ENCODE measurements at places on chromosomes 7 and 10.

DNA sequence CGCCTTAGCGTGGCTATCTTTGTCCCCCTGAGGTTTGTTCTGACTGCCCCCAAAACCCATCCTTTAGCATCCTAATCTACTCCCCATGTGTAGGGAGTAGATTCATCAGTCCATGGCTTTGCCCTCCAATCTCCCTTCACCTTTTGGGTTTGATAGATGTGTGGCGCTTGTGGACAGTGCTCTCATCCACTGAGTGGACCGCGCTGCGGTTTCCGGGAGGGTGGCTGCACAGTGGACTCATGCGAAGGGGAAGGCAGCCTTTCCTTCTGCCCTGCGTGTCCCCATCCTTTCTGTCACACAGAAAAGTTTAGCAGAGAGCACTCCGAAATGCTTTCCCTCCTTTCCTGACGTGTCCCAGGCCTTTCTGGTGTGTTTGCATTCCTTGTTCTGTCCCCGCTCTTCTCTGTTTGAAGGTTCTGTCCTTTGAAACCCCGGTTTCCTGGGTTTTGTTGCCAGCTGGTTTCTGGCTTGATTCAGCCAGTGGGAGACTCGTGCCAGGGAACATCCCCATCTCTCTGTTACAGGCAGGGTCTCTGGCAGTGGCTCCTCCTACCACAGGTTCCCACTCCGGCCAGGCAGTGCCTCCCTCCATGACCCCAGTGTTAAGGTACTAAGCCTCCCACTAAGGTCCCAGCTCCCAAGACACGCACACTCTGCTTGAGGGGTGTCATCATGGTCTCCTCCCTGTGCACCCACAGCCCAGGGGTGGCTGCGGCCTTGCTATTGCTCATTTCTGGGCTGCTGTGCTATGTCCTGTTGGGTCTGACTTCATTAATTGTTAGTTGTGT, 547.7 kb upstream of the DPP6 start:
- DNase-seq = no peak

- no peak for DNase-seq
These were observed 79.6 kb downstream of the LARP4B start for GRCh38 chr10:851901-852300.

DNA sequence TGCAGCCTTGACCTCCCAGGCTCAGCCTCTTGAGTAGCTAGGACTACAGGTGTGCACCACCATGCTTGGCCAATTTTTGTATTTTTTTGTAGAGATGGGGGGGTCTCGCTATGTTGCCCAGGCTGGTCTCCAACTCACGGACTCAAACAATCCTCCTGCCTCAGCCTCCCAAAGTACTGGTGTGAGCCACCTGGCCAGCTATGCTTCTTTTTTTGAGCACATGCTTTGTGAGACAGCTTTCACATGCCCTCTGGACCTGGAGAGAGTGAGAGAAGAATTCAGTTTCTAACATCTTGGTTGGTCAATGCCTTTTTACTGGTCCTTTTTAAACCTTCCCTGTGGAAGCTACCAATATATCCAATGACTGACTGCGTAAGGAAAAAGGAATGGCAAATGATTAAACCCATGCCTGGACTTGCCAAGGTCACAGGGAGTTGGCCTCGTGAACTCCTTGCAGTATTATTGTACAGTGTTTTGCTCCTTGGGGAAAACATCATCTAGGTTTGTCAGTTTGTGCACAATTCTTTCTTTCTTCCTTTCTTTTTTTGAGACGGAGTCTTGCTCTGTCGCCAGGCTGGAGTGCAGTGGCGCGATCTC, 6.2 kb upstream of the FOXK1 start:
- no peak for DNase-seq

DNA sequence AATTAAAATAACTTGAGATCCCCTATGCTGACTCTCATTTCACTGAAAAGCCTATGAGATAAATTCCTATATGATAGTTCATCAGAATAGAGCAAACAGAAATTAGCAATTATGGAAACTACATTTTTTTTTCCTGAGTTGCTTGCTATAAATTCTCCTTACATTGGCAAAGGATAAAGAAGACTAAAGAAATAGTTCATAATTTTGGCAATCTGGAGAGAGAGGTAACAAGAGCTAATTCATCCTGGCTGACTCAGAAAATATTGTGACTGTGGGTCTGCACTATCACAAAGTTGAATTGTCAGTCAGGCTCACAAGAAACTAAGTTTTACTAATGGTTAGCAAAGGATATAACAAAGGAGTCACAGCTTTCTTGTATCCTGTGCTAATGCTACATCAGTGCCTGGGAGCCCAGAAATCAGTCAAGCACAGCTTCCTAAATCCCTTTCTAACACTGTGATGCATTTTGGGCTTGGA, 483.0 kb downstream of the MAGI2 start:
- DNase-seq = no peak

- no peak for DNase-seq
These were observed 77.4 kb downstream of the CACNB2 start for GRCh38 chr10:18217577-18217976.

DNA sequence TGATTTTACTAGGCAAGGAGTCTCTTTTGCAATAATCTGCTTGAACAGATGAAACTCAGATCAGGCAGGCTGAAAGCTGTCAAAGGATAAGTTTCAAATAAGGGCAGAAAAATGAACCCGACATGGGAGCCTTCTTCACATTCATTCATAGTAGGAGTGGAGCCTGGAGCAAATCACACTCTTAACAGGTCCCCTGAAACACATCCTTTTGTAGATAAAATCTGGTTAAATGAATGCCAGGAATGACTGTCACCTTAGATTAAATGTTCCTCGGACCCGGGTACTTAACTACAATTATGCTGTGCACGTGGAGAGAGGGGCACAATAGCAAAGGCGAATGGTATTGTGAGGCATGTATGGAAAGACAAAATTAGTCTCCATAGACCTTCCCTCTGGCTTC, 344.7 kb upstream of the LRGUK start:
- DNase-seq = no peak

DNA sequence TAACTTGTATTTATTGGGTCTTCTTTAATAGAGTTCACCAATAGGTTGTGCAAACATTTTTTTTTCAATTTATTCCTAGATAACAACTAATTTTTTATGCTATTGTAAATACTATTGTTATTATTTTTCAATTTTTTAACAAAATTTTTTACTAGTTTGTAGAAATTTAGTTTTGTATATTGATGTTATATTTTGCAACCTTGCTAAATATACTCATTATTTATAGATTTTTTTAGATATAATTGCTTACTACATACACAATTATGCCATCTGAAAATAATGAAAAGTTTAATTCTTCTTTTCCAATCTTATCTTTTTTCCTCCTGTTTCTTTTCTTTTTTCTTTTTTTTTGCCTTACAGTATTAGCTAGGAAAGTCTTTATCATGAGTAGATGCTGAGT, 216.9 kb downstream of the SLC25A13 start:
- DNase-seq = no peak

GRCh38 chr7:121187676-121188075, 141.1 kb upstream of the WNT16 start:
- no peak for DNase-seq

DNA sequence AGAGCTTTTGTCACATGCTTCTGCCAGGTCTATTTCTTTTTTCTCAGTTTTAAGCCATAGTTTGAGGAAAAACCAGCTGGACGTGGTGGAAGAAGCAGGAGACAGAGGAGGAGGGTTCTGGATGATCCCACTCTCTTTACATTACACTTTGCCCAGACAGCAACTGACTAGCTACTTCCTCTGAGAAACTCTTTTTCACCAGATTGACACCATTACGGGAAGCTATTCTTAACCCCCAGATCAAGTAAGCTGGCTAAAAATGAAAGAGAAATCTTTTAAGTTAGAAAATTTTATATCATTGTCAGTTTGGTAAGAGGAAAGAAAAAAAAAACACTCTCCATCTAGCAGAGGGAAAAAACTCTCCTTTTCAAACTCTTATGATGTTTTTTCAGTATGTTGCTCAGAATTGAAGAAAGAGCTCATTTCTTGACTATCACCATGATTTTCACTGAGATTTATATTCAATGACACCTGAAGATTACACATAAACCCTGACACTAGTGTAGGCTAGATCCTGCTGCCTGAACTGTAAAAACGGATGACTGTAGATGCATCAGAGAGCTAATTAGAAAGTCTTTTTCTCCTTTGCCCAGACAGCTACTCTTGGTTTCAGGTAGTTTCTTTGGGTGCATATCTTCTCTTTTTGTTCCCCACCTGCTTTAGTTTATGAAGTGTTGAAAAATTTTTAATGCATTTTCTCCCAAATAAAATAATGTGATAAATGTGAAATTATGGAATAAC, 203.1 kb downstream of the TFEC start:
- no peak for DNase-seq

- no peak for DNase-seq
These were observed 9.5 kb upstream of the SEM1 start for GRCh38 chr7:96719164-96719563.

DNA sequence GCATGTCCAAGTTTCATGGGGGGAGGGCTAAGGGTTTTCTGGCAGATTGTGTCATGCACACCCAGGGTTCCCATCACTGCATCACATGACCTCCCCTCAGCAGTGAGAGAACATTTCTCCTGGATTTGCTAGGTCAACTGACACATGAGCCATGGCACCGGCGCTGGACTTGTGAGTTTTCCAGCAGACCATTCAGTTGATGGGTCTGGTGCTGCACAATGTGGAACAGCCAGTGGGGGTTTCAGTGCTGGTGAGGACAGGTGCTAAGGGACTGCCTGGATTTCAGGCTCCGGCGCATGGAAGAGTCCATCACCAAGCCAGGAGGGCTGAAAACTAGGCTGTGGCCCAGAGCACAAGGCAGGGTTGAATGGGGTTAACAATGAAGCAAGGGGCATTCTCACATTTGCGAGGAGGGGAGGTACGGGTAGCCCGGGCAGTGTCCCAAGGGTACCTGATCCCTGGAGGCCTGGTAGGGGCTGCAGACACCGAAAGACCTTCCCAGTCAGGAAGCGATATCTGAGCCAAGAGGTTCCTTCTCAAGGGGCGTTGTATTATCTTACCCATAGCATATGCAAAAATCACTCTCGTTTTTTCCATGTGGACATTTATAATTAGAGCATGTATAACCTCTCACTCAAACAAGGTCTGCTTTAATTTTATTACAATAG, 203.0 kb downstream of the TNS3 start:
- DNase-seq = no peak

DNA sequence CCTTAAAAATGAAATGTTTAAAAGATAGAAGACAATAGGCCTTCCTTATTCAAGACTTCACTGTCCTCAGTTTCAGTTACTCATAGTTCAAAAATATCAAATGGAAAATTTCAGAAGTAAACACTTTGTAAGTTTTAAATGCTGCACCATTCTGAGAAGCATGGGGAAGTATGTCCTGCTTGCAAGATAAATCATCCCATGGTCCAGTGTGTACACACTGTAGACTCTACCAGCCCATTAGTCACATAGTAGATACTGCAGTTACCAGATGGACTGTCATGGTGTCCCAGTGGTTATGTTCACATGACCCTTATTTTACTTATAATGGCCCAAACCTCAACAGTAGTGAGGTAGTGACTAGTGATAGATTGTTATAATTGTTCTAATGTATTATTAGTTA, 69.5 kb downstream of the PTPN12 start:
- DNase-seq = no peak

- DNase-seq = no peak
These were observed 98.5 kb downstream of the ST7 start for GRCh38 chr7:117051808-117052207.

DNA sequence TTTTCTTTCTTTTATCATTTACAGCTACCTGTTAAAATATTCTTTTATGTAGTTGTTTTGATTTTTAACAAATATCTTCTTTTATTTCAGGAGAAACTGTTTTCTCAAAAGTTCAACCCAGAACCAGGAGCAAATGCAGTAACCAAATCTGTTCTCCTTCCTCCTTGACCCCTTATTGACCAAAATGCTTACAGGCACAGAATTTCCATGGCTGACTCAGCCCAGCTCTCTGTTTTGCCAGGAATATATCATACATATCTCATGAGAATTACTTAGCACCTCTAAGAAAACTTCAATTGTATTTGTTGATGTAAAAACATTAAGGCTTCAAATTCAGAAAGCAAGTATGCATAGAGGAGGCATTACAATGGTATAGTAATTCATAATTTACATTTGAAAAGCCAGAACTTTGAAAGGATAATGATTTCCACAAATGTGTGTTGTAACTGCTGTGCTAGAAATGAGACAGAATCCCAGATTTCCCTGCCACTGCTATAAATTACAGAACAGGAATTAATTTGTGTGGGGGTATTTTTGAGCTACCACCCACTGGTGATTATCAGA, 2.2 kb downstream of the GSAP start:
- DNase-seq = no peak

DNA sequence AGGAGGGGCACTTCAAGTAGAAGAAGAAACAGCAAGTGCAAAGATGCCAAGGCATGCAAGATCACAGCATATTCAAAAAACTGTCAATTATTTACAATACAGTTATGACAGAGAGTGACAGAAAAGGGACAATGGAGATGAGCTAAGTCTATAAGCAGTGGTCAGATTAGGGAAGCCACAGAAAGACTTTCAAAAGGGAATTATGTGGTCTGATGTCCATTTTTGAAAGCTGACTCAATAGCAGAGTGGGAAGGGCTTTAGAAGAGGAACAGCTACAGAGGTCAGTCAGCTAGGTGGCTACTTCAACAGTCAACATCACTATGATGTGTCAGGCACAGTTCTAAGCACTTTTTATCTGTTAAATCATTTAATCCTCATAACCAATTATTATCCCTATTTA, 45.2 kb upstream of the SPOCK2 start:
- DNase-seq = no peak

DNA sequence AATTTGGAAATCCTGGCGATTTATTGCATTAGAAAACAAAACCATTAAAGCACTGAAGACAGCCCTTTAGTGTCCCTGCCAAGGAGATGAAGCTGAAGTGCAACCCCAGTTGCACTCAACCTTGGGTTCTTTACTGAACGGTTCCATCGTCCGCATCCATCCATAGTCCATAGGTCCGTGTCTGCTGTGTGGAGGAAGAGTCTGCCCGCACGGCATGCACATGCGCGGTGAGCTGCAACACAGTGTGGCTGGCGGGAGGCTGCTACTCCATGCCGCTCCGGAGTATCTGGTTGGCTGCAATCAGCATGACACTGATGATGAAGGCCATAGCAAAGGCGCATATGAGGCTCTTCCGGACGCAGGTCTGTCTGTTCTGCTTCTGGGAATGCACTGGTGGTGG, 624.6 kb downstream of the CALN1 start:
- DNase-seq = no peak

Measured in stimulated activated CD8-positive, alpha-beta memory T cell treated with anti-CD3 and anti-CD28 coated beads, Interleukin-7, amount 100 ng/mL, for 24 hours (primary cell).